ENCODE measurements at places on chromosomes 11 and 22.
A peak's percentile ranks its signal among the peaks of the same experiment; 100 is the strongest.

- DNase-seq = no peak
Measured at GRCh38 chr22:50516068-50516467, 8.0 kb downstream of the NCAPH2 start.

DNA sequence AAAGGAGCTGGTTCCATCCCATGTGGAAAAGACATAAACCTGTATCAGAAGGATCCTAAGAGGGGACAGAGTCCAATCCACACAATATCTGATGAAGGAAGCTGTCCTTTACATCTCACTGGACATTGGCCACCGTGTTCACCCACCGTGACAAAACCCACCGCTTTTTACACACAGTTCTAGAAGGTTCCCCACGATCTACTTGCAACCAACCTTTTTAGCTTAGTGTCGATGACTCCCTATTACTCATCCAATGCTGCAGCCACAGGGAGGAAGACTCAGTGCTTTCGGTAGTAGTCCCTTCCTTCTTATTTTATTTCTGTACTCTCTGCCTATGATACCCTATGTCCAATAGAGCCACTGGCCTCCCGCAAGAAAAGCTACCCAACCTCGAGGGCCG is 65.4 kb downstream of the MAPK1 start:
- DNase-seq = no peak

DNA sequence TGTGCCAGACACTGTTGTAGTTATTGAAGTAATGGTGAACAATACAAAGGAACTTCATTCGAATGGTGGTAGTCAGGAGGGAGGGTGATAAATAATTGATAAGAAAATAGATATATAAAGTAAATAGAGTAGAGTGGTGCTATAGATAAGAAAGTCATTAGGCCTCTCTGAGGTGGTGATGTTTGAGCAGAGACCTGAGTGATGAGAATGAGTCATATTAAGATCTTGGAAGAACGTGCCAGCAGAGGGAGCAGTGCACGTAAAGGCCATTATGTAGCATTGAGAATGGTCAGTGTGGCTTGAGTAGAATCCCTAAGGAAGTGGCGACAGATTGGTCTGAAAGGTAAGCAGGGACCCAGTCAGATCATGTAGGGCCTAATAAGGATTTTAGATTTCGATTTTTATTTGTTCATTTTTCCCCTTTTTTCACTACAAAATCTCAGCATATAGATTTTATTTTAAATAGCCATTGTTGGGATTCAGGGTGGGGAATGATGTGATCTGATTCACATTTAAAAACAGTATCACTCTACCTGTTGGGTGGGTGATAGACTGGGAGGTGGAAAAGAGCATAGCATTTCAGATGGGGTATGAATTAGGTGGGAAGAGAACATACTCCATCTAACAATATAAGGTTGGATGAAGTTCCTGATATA is 44.7 kb downstream of the CCDC90B start:
- peak; percentile 36 for DNase-seq

DNA sequence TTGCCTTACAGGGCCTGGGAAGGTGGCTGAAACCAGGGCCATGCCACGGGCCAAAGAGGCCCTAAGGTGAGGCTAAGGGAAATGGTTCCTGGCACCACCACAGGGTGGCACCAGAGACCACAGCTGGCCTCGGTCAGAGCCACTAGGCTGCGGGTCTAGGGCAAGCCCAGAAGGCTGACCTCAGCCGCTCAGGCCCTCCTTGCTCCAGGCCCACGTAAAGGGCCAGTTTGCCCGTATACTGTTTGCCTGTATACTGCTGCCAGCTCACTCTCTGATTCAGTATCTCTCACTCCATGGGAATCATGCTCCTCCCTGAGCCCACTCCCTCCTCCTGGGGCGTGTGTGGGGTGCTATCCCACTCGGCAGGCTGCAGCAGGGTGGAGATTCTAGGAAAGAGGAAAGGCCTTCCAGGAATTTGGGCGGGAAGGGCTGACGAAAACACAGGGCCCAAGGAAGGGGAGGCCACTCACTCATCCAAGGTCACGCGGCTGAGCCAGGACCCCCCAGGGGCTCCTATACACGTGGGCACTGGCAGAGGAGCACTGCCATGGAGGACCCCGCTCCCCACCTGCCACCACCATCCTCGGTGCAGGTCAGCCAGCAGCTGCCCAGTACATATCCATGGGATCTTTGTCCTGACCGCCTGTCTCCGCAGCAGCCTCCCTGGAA is 62.4 kb downstream of the NECTIN1 start:
- DNase-seq = peak; percentile 51

GRCh38 chr22:38957046-38957770 is at the start of gene APOBEC3A:
APOBEC3A (plus strand) TSS chr22:38957609; CDS start chr22:38957692, 83 bp downstream.
- DNase-seq = no peak

DNA sequence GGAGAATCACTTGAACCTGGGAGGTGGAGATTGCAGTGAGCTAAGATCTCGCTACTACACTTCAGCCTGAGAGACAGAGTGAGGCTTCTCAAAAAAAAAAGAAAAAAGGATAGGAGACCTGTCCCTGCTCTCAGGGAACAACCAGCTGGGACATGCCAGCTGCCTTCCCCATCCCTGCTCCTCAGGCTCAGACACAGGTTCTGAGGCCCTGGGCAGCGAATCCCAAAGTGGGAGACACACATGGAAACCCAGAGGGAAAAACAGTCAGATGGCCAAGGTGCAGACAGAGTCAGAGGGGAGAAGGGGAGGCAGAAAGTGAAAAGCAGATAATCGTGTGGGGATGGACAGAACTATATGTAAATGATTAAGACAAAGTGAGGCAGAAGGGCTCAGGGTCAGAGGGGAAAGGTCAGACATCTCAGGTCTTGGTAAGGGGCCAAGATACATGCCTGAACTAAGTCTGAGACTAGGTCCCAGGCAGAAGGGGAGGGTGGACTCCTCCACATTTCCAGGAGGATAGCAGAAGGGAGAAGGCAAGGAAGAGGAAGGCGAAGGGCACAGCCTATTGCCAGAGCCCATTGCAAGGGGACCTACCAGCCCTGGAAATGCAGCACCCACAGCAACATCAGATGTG is 14.2 kb downstream of the STARD10 start:
- DNase-seq = no peak

Data from NCI-H446 (cell line).